ENCODE measurements at places on chromosomes 7 and 10.

DNA sequence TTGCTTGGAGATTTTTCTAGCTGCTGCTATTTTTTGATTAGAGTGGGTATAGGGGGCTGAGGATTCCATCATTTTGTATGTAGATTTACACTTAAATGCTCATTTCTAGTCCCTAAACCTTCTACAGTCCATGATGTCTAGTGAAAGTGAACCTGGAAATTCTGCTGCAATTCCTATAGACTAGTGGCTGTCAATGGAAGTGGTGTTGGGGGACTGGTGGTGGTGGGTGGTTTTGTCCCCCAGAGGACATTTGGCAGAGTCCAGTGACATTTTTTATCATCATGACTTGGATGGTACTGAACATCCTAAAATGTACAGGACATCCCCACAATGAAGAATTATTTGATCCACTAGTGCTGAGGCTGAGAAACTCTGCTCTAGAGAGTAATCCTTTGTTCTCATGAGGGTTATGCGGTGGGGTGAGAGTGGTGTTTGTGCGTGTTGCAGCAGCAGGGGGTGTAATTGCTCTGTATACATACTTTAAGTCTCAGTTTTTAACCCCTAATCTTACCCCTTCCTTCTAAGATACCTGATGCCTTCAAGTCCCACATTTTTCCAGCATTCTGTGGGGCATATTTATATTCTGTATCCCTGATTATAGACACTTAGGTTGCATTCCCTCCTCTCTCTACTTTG, 35.0 kb downstream of the KIF11 start:
- no peak for DNase-seq

DNA sequence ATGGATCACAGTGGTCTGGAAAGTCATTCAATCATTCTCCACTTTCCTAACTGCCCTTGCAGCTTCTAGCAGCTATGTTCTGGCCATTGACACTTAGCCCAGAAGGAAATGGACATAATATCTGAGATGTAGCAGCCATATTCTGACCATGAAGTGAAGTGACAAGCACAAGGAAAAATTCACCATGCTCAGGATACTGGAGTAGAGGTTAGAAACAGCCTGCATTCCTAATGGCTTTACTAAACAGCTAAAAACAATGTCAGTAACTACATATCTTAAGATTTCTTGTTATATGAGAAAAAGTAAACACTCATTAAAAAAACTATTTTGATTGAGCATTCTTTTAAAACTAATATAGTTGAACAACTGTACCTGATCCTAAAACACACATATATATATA, 443.8 kb downstream of the MAGI2 start:
- no peak for DNase-seq

GRCh38 chr7:107474104-107474521, 4.3 kb downstream of the GPR22 start:
- DNase-seq = no peak

DNA sequence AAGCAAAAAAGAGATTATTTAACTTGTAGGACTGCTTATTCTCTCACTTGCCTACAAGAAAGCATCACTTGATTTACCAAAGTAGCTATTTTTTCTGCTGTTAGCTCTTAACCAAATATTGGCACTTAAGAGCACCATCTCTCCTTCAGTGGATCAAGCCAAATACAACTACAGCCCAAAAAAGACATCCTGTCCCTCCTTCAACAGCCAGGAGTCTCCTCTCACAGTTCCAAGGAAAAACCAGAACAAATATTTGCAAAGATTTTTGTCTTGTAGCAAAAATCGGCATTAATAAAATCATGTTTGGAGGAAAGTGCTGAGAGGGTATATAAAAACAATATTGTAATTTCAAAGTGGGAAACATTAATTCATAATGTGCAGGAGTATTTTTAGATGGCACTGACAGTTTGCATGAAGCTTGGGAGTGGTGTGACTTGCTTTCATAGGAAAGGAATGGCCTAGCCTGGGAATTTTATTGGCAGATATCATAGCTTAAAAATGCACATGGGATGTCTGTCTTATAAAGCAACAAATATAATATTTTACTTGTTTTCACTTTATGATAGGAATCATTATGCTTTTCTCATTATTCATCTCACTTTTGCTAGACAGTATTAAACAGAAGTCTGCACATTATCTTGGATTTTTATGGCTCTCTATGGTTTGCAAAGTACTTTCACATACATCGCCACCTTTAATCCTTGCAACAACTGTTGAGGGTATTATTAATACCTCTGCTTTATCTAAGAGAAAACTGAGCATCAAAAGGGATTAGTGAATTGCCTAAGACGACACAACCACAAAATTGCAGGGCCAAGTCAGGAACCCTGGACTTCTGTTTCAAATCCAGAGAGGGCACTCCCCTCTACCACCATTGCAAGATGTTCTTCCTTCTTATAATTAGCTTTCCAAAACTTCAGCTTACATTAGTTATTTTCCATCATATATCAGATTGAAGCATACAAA, 103.5 kb downstream of the AGMO start:
- no peak for DNase-seq

GRCh38 chr7:101557421-101557820, 71.7 kb downstream of the MYL10 start:
- DNase-seq = no peak

- no peak for DNase-seq
Observed at GRCh38 chr7:8881916-8882315, 448.5 kb downstream of the NXPH1 start.

- no peak for DNase-seq
Observed at GRCh38 chr10:132920101-132920925, 22.1 kb downstream of the CFAP46 start.

- DNase-seq = no peak
Observed at GRCh38 chr7:49772916-49773217, 571 bp upstream of the VWC2 start.

GRCh38 chr7:16933296-16934279, 51.8 kb upstream of the AGR3 start:
- no peak for DNase-seq

DNA sequence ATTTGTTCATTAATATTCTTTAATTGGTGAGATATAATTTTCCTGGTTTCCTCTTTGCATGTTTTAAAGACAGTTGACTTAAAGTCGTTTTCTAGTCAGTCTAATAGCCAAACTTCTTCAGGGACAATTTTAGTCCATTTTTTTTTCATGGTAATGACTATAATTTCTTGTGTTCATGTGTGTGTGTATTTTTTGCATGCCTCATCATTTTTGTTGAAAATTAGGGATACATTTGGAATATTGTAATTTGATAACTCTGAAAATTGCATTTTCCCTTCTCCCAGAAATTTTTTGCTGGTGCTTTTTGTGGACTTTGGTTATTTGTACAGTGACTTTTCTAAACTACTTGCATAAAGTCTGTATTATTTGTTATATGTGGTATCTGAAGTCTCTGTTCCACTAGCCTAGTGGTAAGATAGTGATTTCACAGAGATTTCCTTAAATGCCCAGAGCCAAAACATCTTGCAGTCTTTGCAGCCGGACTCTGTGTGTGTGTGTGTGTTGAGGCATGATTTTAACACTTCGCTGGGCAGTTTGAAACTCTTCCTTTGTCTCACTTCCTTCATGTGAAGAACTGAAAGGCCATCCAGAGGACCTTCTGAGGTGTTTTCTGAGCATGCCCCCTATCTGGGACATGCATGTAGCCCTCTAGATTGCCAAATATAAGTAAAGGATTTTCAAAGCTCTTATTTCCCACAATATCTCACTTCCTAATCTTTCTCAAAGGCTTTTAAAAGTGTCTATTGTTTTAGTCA, 40.9 kb upstream of the ZNF365 start:
- DNase-seq = no peak

GRCh38 chr10:4742217-4742616, 83.8 kb upstream of the AKR1E2 start:
- DNase-seq = no peak

DNA sequence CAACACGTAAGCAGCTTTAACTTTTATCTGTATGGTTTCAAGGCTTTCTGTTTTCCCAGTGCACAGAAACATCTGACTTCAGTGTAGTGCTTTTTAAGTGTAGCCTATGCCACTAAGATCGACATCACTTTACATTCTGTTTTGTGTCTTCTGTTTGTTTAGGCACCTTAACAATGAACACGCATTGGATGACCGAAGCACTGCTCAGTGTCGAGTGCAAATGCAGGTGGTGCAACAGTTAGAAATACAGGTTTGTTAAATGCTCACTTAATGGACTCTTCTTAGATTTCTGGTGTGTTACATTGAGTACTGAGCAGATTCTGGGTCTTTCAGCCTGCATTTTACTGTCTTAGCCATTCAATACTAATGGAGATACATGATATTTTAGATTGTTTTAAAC, 237.4 kb downstream of the FOXP2 start:
- DNase-seq = no peak

DNA sequence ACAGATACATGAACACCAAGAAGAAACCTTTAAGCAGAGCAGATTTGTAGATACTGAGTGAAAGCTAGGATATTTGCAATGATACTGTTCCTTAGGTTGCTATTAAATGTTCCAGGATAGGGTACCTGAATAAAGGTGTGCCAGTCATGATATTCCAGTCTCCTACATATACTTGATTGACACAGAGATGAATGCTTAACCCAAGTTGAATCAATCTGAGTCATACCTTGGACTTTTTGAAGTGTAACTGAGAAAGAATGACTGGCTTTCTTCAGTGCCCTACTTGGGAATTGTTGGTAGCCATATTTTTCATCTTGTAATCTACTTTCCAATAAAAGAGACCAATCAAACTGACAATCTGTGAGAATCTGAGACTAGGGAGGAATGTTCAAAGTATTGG, 805.7 kb upstream of the GHITM start:
- DNase-seq = no peak

GRCh38 chr10:73781548-73781878, 335 bp upstream of the CHCHD1 start:
- no peak for DNase-seq

DNA sequence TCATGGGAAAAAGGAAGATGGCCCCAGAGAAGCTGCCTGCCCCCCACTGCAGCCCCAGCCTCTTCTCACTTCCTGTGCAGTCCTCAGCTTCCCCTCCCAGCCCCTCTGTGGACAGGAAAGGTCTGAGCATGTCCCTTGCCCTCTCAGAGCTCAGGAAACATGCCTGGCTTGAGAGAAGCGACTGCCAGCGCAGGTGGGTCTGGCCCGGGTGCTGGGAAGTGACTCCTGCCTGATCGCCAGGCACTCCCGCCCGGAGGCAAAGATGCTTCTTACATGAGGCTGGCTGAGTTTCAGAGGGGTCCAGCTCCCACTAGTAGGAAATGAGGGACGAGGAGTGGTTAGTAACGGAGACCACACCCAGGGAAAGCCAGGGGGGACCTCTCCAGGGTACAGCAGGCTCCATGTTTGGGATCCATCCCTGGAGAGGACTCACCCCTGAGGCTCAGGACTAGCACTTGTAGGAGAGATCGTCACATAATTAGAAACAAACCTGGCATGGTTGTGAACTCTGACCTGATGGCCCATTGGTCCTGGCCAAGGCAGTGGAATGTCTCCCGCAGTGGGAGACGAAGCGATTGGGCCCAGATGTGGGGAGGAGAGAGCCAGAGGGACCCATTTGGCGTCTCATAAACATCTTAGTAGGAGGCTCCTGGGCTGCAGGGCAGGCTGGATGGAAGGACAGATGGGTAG, 12.3 kb downstream of the ELN start:
- DNase-seq = no peak

GRCh38 chr10:65660006-65660405, 1265.8 kb upstream of the LRRTM3 start:
- no peak for DNase-seq

- no peak for DNase-seq
Observed at GRCh38 chr10:4125776-4126175, 340.8 kb upstream of the KLF6 start.

DNA sequence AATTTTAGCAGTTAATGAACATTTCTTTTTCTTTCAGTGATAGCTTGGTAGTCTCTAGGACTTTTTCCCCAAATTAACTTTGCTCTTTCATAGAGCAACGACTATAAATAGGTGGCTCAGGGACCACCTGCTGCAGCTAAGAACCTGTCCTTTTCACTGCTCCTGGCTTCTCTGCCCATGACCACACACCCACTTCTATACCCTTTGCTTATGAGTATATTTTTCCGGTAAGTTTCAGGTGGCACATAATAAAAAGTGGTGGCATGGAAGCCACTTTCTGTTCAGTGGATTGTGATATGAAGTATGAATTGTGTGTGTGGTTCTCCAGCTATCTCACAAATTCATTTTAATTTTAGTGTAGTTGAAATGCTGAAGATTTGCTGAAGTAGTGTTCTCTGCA, 1.2 kb downstream of the ING3 start:
- DNase-seq = no peak

DNA sequence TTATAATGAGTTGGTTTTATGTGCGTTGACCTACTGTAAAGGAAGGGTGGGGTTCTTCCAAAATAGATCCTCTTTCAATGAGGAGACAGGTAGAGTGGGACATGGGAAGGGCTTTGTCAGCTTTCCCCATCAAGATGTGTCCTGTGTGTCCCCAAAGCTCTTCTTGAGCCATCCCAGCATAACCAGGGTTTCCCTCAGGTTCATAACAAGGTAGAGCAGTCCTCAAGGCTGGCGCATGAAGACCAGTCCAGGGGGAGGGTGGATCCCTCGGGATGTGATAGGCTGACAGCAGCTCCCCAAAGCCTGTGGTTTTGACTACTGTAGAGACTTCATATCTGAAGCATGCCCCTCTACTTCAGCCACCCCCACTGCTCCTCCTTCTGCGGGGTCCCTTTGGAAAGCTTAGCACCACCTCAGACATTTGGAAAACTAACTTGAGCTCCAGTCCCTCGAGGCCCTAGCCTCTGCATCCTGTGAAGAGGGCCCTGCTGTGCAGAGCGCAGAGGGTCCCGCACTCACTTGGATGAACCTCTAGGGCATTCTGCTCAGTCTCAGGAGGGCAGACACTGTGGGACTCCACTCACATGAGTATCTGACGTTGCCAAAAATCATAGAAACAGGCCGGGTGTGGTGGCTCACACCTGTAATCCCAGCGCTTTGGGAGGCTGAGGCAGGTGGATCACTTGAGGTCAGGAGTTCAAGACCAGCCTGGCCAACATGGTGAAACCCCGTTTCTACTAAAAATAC, 1.1 kb upstream of the GIMAP8 start:
- DNase-seq = no peak

- DNase-seq = no peak
Observed at GRCh38 chr10:22391600-22391999, 46.3 kb downstream of the SPAG6 start.

GRCh38 chr7:117776224-117776623, 97.0 kb downstream of the CTTNBP2 start:
- no peak for DNase-seq

DNA sequence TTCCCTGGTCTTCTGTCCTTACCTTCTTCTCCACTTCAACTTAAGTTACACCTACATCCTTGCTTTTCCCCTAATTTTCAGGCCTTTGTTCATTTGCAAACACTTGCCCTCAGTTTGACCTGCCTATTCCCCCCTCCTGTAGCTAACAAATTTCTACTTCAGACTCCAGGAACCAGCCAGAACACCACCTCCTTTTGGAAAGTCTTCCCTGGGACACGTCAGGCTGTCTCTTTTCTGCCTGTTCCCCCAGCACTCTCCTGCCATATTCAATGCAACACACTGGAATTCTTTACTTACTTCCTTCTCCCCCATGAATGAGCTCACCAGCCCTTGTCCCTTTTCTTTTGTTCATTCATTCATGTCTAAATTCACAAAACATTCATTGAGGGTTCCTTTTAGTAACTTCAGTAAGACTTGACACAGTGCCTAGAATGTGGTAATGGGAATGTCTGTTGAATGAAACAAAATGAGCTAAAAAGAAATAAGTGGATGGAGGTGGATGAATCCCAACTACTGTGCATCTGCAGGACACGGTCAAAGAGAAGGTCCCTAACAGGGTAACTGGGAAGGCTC, 478.0 kb downstream of the KCNMA1 start:
- DNase-seq = no peak
